EH (cell line): ENCODE measurements at places on chromosomes 5 and 9.

- DNase-seq = no peak
Observed at GRCh38 chr5:39352951-39353350, 11.3 kb downstream of the C9 start.

- peak; percentile 68 for DNase-seq
Observed at GRCh38 chr5:96257904-96258303, 175.1 kb downstream of the PCSK1 start.

DNA sequence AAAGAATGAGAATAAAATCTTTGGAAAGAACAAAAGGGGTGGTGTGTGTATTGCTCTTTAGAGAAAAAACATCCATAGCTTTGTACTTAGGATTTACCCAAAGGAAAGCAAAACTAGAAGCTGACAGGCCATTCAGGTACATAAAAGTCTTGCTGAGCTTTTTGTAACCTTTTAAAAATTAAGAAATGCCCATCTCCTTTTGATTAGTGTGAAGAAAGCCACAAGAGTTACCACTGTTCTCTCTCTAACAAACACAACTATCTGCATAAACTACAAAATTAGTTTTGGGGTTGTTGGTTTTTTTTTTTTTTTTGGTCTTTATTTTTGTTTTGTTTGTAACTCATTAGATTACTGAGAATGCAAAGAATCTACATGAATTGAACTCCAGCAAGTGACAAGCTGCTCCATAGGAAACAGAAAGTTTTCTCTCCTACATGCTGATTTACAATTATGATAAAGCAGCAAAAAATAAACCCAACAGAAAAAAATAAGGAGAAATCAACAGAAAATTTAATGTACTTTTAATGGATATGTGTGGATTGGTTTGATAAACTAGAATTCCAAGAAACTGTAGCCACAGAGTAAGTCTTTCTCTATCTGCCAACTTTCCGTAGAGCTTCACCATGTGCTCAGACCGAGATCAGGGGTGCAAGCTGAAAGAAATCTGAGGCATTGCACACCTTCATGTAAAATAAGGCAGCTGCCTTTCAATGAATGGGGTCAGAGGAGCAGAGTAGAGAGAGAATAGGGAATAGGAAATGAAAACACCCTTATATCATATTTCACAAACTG, 12.3 kb downstream of the BAAT start:
- no peak for DNase-seq

DNA sequence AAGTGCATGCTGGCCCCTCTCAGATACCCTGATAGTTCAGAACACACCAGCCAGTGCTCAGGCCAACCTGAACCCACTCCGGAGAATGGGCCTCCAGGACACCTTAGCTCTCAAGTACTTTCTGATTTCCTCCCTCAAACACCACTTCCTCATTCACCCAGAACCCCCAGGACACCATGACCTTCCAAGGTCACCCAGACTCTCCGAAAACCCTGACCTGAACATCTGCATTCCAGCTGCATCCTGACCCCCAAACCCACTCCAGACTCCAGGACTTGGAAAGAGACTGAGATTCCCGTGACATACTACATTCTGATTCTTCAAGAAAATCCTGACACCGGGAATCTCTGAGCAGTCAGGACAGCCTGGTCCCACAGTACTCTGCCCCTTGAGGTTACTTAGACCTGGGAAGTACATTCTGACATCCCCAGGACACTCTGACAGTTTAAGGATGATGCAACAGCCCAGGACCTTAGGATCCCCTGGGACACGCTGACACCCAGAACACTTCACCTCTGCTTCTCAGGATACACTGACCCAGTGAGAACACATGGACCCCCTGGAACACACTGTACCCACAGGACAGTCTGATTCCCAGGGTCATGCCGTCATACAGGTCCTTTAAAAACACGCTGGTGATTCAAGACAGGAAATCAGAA, 747 bp upstream of the PROP1 start:
- DNase-seq = no peak

DNA sequence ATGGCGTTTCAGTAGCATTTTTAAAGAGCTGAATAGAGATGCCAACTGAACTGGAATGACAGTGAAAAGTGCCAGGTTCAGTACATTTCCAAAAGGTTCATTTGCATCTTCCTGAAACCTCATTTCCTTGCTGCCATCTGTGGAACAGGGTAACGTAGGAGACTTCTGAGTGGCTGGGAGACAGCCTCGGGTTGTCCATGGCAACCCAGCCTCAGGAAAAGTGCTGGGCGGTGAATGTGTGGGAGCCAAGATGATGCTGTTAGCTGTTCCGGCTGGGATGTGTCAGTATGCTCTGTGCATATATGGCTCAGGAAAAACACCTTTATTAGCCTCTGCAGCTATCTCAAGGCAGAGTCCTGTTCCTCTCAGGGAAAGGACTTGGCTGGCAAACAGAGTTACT, 87.5 kb downstream of the KLHL3 start:
- no peak for DNase-seq

- no peak for DNase-seq
Observed at GRCh38 chr9:115374724-115375268, 256.8 kb upstream of the TNC start.

DNA sequence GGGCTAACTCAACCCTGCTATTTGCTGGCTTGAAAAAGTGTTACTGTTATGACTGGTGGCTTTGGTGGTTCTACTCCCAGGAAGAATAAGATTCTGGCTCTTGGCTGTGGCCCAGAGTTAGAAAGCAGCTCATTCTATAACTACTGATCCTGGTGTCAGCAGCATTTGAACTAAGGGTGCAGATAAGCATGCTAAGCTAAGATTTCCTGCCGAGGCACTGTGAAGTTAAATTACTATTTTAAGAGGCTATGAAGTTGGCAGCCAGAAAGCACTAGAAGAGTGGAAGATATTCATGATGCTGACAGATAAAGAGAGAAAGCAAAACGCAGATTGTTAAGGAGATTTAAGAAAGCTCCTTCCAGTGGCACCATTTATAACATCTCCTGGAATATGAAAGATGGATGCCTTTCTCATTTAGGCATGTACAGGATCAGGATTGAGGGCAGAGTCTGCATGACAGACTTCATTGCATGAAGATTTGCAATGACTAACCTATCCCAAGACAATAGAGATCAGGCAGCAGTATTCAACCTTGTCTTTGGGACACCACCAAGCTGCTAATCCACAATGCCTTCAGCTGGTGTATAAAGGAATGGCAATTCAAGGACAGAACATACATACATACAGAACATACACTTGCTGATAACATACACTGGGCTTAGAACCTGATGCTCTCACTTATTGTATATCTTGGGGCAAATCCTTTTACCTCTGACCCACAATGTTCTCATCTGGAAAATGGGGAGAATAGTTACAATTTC, 11.7 kb downstream of the BRINP1 start:
- DNase-seq = no peak

DNA sequence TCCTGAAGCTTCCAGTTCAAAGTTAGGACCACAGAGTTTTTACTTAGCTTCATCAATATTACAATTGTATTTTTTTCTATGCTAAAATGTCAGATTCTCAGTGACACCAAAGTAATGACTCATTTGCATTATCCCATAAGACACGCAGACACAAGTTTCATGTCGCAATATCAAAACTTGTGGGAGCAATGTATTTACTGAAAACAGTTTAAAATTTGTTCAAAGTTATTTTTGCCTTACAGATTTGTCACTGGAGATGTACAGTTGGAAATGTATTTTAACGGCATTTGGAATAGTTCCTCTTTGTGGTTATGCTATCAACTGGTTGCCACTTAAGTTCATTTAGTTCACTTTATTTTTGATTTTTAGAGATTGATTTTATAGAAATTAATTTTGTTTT, 36.2 kb upstream of the DAP start:
- peak; percentile 59 for DNase-seq

- no peak for DNase-seq
Observed at GRCh38 chr5:58317009-58317408, 142.9 kb downstream of the PLK2 start.

GRCh38 chr5:178476972-178477754, 113.0 kb downstream of the COL23A1 start:
- no peak for DNase-seq

DNA sequence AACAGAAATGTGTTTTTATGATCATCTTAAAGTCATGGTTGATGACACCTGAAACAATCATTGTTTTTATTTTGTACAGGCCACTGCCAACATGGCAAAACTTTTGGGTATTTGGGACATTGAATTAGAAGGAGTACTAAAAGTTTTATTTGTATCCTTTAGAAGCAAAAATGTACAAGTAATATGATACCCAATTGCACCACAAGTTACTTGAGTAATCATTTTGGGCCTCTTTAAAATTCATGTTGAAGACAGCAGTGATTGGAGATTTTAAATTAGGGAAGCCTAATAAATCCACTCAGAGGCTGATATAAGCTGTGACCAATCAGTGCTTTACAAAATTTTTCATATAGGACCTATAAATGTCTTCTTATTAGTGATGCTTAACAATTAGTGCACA, 212.9 kb downstream of the MARCHF11 start:
- DNase-seq = peak; percentile 6

DNA sequence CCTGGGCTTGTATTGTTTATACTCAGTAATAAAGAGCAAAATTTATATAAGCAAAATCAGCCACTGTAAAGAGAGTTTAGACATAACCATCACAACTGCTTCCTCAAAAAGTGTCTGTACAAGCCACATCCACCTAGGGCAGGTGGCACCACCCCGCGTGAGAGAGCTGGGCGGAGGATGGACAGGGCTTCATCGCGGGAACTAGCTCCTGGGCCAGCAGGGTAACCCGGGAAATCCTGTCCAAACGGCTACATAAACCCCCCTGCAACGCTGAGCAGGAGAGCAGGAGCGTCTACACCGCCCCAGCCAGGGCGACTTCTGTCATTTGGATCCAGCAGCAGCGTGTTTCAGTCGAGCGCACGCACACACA, 1.3 kb downstream of the SLC6A3 start:
- DNase-seq = no peak

GRCh38 chr5:84425365-84425881, 40.7 kb upstream of the EDIL3 start:
- DNase-seq = no peak

GRCh38 chr9:123685489-123686083, 244.3 kb downstream of the DENND1A start:
- DNase-seq = no peak

DNA sequence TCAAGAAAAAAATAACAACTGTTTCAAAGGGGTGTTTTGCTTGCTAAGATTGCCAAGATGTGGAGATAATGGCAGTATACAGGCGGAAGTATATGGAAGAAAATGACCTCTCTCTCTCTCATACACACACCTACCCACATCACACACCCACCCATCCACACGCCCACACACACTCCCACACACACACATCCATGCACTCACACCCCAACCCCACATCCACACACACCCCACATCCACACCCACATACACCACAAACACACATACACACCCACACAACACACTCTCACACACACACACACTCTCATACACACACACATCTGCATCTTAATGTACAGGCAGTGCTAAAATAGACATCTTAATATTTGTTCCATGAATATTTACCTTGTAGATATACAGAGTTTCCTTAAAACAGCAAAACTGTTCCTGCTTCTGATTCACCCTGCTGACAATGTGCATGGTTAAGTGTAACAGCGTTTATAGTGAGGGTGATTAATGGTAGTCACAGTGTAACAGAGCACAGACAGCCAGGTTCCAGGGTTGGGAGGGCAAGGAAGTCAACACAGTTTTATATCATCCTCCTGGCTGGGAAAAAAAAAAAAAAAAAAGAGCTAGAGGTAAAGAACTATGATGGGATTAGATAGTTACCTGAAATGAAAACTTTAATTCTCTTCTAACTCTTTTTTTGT, 8.3 kb downstream of the BHMT2 start:
- DNase-seq = peak; percentile 45
